Neural crest cell (in vitro differentiated cells): ENCODE measurements at places on chromosomes 3 and 15. TPM values are rescaled to one million over a fixed set of nuclear protein-coding genes. Genes with fewer than 3 reads are reported as not detected.

Gene STRIT1
- not detected in 2 replicates for total RNA-seq

DNA sequence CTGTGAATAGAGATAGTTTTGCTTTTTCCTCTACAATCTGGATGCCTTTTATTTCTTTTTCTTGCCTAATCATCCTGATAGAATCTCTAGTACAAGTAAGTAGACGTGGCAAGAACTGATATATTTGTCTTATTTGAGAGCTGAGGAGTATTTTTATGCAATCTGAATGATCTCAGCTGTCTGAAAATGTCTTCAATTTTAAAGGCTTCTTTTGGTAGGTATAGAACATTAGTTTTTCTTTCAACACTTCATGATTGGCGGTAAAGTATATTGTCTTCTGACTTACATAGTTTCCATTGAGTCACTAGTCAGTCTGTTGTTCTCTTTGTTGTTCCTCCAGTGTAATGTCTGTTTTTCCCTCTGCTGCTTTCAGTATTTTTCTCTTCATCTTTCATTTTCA is 31.3 kb downstream of the MGA start:
- no peak for DNase-seq

Gene KIF15
- total RNA-seq, result 49.0 and 51.3 TPM in 2 replicates

Gene SIDT1
- total RNA-seq, result 0.23 and 0.41 TPM in 2 replicates

DNA sequence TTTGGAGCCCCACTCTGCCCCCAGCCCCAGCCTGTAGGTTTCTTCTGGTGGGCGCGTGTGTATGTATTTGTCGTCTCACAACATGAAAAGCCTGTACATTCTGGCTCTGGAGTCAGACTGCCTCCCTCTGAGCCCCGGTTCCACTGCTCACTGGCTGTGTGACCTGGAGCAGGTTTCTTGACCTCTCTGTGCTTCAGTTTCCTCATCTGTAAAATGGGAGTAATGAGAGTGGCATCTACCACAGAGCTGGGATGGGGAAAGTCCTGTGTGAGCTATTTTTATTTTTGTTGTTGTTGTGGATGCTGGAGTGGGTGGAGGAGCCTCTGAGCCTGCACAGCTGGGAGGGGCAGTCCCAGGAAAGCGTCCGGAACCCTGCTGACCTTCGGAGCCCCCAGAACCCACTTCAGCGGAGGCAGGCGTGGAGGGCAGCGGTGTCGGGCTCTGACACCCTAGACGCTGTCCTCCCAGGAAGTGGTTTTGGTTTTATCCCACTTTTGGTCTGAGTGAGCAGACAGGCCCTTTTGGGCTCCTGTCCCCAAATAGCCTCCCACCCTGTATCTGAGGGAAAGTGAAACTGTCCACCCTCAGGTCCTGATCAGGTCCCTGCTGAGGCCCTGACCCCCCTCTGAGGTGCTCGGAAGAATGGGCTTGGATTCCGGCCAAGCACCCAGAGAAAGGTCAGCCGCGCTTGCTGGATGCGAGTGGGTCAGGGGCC is 103.5 kb downstream of the CHSY1 start:
- no peak for DNase-seq

GRCh38 chr3:45154641-45155147 is 8.5 kb upstream of the CDCP1 start:
- no peak for DNase-seq

DNA sequence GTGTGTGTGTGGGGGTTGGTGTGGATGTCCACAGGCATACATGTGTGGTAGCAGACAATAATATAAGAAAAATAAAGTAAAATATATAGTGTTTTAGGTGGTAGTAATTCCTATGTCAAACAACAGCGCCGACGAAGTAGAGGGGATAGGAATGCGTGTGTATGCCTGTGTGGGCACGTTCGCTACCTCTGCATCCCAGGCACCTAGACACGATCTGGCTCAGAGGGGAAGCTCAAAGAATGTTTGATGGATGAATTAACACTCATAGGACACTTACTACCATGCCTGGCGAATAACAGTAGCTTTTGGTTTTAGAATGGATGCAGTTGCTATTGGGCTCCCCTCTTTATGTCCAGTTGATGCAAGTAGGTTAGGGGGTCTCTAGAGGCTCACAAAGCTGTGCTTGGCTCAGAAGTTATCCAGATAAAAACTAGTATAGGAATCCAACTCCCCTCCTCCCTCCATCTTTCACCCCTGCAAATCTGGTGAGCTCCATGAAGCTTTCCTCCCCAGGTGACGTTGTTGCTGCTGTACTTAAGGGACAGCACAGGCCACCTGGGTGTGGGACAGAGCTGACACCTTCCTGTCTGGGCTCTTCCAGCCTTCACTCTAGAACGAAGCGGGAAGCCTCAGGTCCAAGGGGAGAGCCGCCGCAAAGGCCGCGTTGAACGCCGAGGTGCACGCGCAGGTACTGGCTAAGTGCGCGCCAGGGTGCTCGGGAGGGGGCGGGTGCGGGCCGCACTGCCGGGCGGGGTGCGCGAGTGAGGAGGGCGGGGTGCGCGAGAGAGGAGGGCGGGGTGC is 192.6 kb upstream of the LYSMD4 start:
- DNase-seq, result no peak

Gene SEMA3F
- 4.2 and 5.8 TPM in 2 replicates for total RNA-seq

- DNase-seq, result no peak
Observed at GRCh38 chr15:34496207-34496995, 58.8 kb upstream of the GOLGA8A start.

Gene SMC4
- total RNA-seq, result 175 and 180 TPM in 2 replicates

Gene INSYN1
- 9.5 and 9.6 TPM in 2 replicates for total RNA-seq

- no peak for DNase-seq
Observed at GRCh38 chr3:188780193-188781147, 391.3 kb upstream of the TPRG1 start.

- DNase-seq, result no peak
Observed at GRCh38 chr3:182816181-182816580, 22.9 kb downstream of the ATP11B start.
